ENCODE measurements at places on chromosomes 1 and 21. TPM values are rescaled to one million over a fixed set of nuclear protein-coding genes. Genes with fewer than 3 reads are reported as not detected.

DNA sequence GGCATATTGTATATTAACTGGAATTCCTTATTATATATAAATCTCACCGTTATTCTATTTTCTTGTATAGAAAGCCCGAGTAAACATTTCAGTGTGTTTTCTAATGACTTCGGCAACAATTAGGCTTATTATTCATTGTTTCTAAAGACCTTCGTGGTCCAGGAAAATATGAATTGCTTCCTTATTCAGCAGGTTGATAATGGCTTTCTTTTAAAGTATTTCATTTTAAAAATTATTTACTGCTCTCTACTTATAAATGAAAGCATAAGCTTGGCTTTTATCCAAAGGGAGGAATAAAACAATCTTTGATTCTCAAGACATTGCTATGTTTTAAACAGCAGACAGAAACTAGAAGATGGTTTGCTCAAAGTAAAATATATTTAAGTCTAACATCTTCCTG lies 198.4 kb upstream of the RGS18 start:
- H3K27me3 ChIP-seq, result no peaks in the 10 kb centered on the region
- no peak overlapping the region for H3K4me3 ChIP-seq
- no peaks in the 10 kb centered on the region for H3K4me1 ChIP-seq
- H3K27ac ChIP-seq, result no peak overlapping the region

- peaks cover 10% of the 10 kb centered on the region for H3K4me1 ChIP-seq
- no peaks in the 10 kb centered on the region for H3K27me3 ChIP-seq
- DNase-seq, result no peak
- H3K36me3 ChIP-seq, result no peaks in the 10 kb centered on the region
- no peak overlapping the region for H3K4me3 ChIP-seq
- no peak overlapping the region for H3K27ac ChIP-seq
Measured at GRCh38 chr1:218462587-218462986, 117.5 kb downstream of the TGFB2 start.

- H3K4me3 ChIP-seq, result no peak overlapping the region
- H3K4me1 ChIP-seq, result peaks cover 17% of the 10 kb centered on the region
- DNase-seq, result no peak
Measured at GRCh38 chr1:229005556-229005955, 265.4 kb upstream of the RAB4A start.

Gene CDA
- not detected for total RNA-seq

DNA sequence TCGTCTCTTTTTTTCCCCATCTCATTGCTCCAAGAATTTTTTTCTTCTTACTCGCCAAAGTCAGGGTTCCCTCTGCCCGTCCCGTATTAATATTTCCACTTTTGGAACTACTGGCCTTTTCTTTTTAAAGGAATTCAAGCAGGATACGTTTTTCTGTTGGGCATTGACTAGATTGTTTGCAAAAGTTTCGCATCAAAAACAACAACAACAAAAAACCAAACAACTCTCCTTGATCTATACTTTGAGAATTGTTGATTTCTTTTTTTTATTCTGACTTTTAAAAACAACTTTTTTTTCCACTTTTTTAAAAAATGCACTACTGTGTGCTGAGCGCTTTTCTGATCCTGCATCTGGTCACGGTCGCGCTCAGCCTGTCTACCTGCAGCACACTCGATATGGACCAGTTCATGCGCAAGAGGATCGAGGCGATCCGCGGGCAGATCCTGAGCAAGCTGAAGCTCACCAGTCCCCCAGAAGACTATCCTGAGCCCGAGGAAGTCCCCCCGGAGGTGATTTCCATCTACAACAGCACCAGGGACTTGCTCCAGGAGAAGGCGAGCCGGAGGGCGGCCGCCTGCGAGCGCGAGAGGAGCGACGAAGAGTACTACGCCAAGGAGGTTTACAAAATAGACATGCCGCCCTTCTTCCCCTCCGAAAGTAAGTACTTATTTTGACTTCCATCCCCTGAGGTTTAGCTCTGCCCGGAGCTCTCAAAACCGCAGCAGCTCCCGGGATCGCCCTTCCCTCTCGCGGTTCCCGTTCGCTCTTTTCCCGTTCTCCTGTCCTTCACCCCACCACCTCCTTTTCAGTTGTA lies 1.5 kb downstream of the TGFB2 start:
- no peak overlapping the region for H3K4me3 ChIP-seq
- DNase-seq, result no peak
- peak overlapping the region; percentile 90 for H3K27ac ChIP-seq
- peaks cover 24% of the 10 kb centered on the region for H3K4me1 ChIP-seq
- H3K36me3 ChIP-seq, result peaks cover 2% of the 10 kb centered on the region
- H3K27me3 ChIP-seq, result no peaks in the 10 kb centered on the region

DNA sequence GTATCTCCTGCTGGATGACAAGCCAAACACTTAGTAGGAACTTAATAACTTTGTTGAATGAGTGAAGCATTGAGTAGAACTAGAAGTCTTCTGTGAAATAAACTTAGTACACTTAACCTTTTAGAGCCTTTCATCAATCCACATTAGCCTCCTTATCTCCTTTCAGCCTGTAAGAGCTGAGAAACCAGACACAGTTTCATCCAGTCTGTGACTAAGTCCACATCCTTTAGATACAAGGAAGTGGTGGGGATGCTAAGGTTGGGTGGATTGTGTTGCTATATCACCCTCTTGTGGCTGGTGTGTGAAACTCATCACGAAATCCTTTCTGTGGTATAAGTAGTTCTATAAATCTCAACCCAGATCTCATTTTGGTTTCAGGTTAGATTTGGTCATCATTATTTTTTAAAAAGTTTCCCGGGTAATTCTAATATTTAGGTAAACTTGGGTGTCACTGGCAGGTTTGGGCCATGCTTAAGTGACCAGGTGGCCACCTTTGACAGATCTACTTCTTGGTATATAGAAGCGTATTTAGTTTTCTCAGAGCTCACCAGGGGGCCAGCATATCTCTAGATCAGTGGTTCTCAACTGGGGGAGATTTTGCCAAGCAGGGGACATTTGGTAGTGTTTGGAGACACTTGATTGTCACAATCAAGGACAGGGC lies 27.8 kb upstream of the CD84 start:
- no peaks in the 10 kb centered on the region for H3K36me3 ChIP-seq
- DNase-seq, result peak; percentile 26
- H3K4me3 ChIP-seq, result no peak overlapping the region
- H3K27ac ChIP-seq, result peak overlapping the region; percentile 19

Gene IL22RA1
- 0.13 TPM for total RNA-seq

DNA sequence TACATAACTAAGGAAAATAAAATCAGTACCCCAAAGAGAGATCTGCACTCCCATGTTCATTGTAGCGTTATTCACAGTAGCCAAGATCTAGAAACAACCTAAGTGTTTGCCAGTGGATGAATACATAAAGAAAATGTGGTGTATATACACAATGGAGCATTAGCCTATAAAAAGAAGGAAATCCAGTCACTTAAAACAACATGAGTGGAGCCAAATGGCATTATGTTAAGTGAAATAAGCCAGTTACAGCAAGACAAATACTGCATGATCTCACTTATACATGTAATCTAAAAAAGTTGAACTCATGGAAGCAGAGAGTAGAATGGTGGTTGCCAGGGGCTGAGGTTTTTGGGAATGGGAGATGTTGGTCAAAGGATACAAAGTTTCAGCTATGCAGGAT lies 508.3 kb upstream of the B3GALT2 start:
- no peak overlapping the region for H3K27ac ChIP-seq
- DNase-seq, result no peak
- H3K36me3 ChIP-seq, result no peaks in the 10 kb centered on the region
- peaks cover 10% of the 10 kb centered on the region for H3K4me1 ChIP-seq
- H3K4me3 ChIP-seq, result no peak overlapping the region

GRCh38 chr1:94055459-94056122 lies 65.4 kb downstream of the ABCA4 start:
- no peak overlapping the region for H3K27ac ChIP-seq
- H3K27me3 ChIP-seq, result peaks cover 13% of the 10 kb centered on the region
- DNase-seq, result no peak
- no peak overlapping the region for H3K4me3 ChIP-seq

- no peaks in the 10 kb centered on the region for H3K36me3 ChIP-seq
- H3K27ac ChIP-seq, result peak overlapping the region; percentile 23
- no peak for DNase-seq
- H3K4me3 ChIP-seq, result no peak overlapping the region
Measured at GRCh38 chr1:75503221-75503974, 107.5 kb downstream of the SLC44A5 start.

Gene NVL
- 52.5 TPM for total RNA-seq

GRCh38 chr1:217983051-217983375 lies 302.1 kb upstream of the RRP15 start:
- no peak for DNase-seq
- no peaks in the 10 kb centered on the region for H3K36me3 ChIP-seq
- no peaks in the 10 kb centered on the region for H3K4me1 ChIP-seq
- no peak overlapping the region for H3K4me3 ChIP-seq
- peaks cover 4% of the 10 kb centered on the region for H3K27me3 ChIP-seq

DNA sequence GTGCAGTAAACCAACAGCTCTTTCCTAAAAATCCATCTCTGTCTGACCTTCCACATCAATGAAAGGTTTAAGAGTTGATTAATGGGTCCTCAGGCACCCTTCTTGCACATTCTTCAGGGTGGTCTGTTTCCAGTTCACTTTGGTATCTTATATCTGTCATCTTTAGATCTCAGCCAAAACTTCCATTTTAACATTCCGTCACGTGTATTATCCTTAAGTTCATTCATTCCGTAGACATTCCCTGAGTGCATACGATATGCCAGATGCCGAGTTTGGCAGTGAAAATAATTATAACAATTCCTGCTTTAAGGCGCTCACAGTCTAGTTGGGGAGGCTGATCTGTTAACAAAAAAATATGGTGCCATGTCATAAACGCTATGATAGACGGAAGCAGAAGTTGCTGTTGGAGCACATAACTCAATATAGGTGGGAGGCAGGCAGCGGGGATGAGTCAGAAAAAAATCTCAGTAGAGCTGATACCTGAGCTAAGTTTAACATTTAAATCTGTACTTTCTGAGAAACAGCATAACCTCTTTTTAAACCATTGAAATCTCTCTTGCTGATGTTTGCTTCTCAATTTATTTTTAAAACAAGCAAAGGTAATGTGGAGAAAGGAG lies 59.6 kb upstream of the HOOK1 start:
- no peak overlapping the region for H3K4me3 ChIP-seq
- no peak for DNase-seq
- H3K4me1 ChIP-seq, result peaks cover 5% of the 10 kb centered on the region
- no peaks in the 10 kb centered on the region for H3K36me3 ChIP-seq
- H3K27ac ChIP-seq, result no peak overlapping the region

- peaks cover 9% of the 10 kb centered on the region for H3K27me3 ChIP-seq
- H3K4me1 ChIP-seq, result peaks cover 38% of the 10 kb centered on the region
- H3K36me3 ChIP-seq, result no peaks in the 10 kb centered on the region
- DNase-seq, result no peak
Measured at GRCh38 chr1:117244971-117245370, 34.2 kb upstream of the VTCN1 start.

GRCh38 chr1:8363767-8364301 lies 45.9 kb downstream of the SLC45A1 start:
- peaks cover 24% of the 10 kb centered on the region for H3K4me1 ChIP-seq
- peaks cover 21% of the 10 kb centered on the region for H3K36me3 ChIP-seq
- no peaks in the 10 kb centered on the region for H3K27me3 ChIP-seq
- DNase-seq, result no peak
- H3K4me3 ChIP-seq, result no peak overlapping the region
- H3K27ac ChIP-seq, result peak overlapping the region; percentile 49

GRCh38 chr1:245537992-245538391 lies 383.2 kb downstream of the KIF26B start:
- H3K4me3 ChIP-seq, result no peak overlapping the region
- DNase-seq, result no peak
- H3K4me1 ChIP-seq, result no peaks in the 10 kb centered on the region
- H3K27me3 ChIP-seq, result peaks cover 4% of the 10 kb centered on the region
- H3K27ac ChIP-seq, result no peak overlapping the region
- H3K36me3 ChIP-seq, result no peaks in the 10 kb centered on the region

GRCh38 chr21:46217511-46218196 lies 10.9 kb downstream of the LSS start:
- peaks cover 8% of the 10 kb centered on the region for H3K36me3 ChIP-seq
- H3K27me3 ChIP-seq, result no peaks in the 10 kb centered on the region
- no peak for DNase-seq
- H3K27ac ChIP-seq, result no peak overlapping the region
- H3K4me1 ChIP-seq, result no peaks in the 10 kb centered on the region
- H3K4me3 ChIP-seq, result no peak overlapping the region

GRCh38 chr1:7485086-7485780 lies 285.9 kb upstream of the VAMP3 start:
- H3K36me3 ChIP-seq, result no peaks in the 10 kb centered on the region
- H3K27ac ChIP-seq, result no peak overlapping the region
- no peaks in the 10 kb centered on the region for H3K4me1 ChIP-seq
- DNase-seq, result no peak

Gene TP73
- 2.4 TPM for total RNA-seq

Gene KLF17
- total RNA-seq, result not detected

Gene OR2T35
- total RNA-seq, result not detected

Gene GBP6
- total RNA-seq, result not detected

GRCh38 chr1:42953182-42954180 lies 5.2 kb downstream of the SLC2A1 start:
- no peaks in the 10 kb centered on the region for H3K27me3 ChIP-seq
- H3K36me3 ChIP-seq, result peaks cover 4% of the 10 kb centered on the region
- DNase-seq, result no peak
- no peak overlapping the region for H3K4me3 ChIP-seq
- H3K27ac ChIP-seq, result no peak overlapping the region

GRCh38 chr1:56120021-56120420 lies 459.3 kb downstream of the PLPP3 start:
- DNase-seq, result no peak
- no peak overlapping the region for H3K27ac ChIP-seq
- H3K4me3 ChIP-seq, result no peak overlapping the region
- H3K4me1 ChIP-seq, result no peaks in the 10 kb centered on the region
- peaks cover 2% of the 10 kb centered on the region for H3K36me3 ChIP-seq

Gene APCS
- not detected for total RNA-seq

Gene DYNLT5
- not detected for total RNA-seq

- no peaks in the 10 kb centered on the region for H3K36me3 ChIP-seq
- no peak overlapping the region for H3K27ac ChIP-seq
- no peak overlapping the region for H3K4me3 ChIP-seq
- H3K27me3 ChIP-seq, result peaks cover 52% of the 10 kb centered on the region
Measured at GRCh38 chr1:38055398-38055797, 8.8 kb upstream of the POU3F1 start.

DNA sequence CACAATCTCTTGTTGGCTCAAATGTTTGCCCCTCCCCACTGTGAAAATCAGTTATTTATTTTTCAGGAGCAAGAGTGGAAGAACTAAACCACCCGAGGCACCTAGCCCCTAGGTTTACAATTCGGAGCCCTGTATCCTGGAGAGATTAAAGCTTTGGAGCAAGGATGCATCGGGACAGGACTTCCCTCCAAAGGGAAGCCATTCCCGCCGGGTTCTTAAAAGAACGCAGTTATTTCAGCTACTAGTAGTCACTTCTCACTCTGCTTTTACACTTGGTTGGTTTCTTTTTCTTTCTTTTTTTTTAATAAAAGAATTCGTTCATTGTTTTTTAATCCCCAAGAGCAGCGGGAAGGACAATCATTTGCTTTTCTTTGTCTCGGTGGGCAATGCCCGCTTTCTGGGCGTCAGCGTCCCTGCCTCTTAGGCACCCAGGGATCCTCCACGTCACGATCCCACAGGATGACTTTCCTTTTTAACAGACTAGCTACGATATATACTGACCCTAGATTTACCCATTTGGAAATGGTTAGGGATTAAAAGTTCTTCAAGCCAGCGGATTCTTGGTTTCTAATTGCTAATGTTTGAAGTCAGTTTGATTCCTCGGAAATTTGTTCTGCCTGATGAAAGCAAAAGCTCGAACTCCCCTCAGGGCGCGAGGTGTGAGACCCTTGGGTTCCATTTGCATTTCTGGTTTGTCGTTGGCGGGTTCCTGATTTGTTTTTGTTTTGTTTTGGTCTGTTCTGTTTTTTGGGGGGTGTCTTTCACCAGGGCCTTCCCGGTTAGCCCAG lies 9.0 kb downstream of the TBX15 start:
- H3K27me3 ChIP-seq, result peaks cover 100% of the 10 kb centered on the region
- H3K4me3 ChIP-seq, result no peak overlapping the region
- H3K4me1 ChIP-seq, result peaks cover 3% of the 10 kb centered on the region
- peak overlapping the region; percentile 62 for H3K27ac ChIP-seq
